ENCODE measurements at places on chromosomes 1 and 21.

GRCh38 chr1:159228554-159228953 is 23.9 kb downstream of the ACKR1 start:
- no peak for DNase-seq

DNA sequence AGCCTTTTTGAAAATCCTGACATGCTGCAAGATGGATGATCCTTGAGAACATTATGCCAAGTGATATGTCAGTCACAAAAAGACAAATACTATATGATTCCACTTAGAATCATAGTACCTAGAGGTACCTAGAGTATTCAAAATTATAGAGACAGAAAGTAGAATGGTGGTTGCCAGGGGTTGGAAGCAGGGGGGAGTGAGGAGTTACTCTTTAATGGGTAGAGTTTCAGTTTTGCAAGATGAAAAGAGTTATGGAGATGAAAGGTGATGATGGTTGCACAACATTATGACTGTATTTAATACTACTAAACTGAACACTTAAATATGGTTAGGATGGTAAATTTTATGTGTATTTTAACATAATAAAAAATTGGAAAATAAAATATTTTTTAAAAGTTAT is 37.9 kb upstream of the PODN start:
- DNase-seq = no peak

DNA sequence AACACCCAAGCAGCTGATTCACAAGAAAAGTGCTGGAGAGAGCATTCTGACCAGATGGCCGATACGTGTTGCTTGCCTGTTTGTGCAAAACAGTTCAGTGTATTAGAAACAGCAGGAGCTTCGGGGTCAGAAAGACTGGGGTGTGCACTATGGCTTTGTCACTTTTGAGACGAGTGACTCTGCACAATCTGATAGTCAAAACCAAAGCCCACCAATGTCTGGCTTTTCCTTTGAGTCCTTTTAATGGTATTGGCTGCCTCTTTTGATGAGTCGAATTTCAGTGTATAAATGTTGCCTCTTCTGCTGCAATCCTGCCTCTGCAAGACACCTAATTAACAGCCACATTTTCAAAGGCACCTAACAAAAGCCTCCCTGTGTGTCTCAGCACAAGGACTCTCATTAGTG is 444.6 kb downstream of the AJAP1 start:
- DNase-seq = no peak

DNA sequence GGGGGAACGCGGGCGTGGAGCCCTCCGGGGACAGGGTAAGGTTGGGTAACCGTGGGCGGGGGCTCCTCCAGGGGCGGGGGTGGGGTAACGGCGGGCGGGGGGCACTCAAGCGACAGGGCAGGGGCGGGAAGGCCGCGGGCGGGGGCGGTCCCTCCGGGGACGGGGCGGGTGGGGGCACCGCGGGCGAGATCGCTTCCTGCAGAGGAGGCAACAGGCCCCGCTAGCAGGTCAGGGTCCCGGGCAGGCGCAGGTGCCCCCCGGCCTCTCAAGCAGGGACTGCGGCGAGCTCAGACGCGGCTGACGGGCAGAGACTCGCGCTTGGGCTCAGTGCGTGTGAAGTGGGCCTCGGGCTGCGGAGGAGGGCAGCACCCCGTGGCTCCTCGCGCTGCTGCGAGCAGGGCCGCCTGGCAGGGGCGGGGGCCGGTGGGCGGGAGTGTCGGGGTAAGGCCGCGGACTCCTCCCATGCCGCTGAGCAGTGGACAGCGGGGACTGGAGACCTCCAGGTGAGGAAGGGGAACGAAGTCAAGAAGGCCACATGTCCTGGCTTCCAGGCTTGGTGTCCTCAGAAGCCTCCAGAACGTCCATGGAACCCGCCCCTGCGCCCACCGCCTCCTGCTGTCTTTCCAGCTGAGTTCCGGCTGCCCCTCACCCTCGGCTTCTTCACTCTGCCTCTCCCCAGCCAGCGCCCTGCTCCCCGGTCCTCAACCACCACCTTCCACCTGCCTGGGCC is 627 bp upstream of the GNB1 start:
- peak; percentile 54 for DNase-seq

DNA sequence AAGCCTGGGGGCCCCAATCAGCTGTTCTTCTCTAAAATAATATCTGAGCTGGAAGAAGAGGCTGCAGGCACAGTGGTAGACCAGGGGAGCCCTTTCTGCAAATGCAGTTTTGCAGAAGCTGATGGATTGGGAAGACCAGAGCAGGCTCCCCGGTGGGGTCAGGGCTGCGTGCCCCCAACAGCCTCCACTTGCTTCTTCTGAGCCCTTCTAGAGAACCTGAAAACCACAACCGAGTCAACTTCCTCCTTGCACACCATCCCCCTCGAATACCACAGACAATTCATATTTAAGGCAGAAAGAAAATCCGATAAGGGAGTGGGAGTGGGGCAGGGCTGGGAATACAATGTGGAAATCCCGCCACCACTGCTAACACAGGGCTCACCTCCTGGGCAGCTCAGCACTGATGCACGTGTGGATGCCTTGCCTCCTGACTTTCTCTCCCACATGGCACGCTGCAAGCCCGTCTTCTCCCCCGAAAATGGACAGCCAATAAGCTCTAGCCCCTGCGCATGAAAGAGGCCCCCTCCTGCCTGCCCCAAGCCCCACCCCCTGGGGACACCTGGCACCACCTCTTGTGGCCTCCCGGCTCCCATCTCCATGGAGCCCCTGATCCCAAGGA is 25.4 kb upstream of the ALDH4A1 start:
- DNase-seq = peak; percentile 77

GRCh38 chr1:229535230-229535629 is 23.3 kb downstream of the ABCB10 start:
- no peak for DNase-seq

DNA sequence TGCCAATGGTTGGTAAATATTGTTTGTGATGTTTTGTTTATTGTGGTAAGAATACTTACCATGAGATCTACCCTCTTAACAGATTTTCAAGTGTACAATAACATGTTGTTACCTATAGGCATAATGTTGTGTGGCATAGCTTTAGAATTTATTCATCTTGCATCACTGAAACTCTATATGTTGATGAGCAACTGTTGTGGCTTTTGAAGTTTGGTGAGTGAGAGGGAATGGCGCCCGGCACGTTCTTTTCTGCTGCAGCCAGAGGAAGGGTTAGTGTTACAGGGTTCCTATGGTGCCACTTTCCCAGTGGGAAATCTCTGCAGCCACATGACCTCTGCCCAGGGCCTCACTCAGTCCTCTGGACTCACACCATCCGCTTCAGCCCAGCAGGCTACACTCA is 342.5 kb upstream of the ADGRL2 start:
- DNase-seq = no peak

GRCh38 chr1:220124542-220124941 is 30.6 kb downstream of the IARS2 start:
- DNase-seq = no peak

- no peak for DNase-seq
These were observed 125.2 kb downstream of the MAGI3 start for GRCh38 chr1:113515498-113515897.

DNA sequence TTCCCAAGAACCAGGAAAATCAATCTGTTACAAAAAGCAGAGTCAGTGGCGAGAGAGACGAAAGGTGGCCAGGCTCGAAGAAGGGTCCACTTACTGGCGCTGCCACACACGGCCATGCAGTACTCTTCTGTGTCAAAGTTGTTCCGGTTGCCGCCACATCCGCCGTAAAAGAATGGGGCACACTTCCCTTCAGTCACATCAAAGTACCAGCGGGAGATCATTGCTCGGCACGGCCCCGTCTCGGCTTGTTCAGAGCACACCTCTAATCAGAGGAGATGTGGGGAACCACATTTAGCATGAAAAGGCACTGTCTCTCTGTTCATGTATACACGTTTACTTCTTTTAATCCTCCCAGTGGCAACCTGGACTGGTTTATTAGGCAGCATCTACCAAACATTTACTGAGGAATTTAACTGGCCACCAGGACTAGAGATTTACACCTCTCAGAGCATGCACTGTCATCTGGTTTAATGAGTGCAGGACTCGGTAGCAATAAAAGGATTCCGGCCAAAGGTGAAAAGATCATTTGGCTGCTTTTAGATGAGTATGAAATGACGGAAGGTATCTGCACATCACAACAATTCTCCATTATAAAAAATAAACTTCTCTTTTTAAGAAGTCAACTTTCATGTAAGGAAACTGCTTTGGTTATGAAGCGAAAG is 170.5 kb downstream of the APP start:
- peak; percentile 56 for DNase-seq

- no peak for DNase-seq
These were observed 77.2 kb upstream of the PPP2R5A start for GRCh38 chr1:212207822-212208520.

DNA sequence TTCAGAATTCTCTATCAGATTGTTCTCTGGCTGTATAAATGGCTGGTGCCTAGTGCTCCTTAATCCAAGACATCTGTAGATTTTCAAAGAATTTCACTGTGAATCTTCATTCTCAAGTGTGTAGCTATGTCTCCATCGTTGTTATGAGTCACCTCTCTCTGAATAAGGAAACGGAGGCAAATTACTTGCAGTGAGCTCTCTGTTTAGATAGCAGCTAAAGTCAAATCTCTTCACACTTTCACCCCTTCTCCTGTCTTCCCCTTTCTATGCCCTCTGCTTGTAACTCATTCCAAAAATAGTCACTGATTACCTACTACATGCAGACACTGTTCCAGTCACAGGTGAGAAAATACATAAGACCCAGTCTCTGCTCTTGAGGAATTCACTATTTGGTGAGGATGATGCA is 39.7 kb downstream of the CHML start:
- DNase-seq = no peak

DNA sequence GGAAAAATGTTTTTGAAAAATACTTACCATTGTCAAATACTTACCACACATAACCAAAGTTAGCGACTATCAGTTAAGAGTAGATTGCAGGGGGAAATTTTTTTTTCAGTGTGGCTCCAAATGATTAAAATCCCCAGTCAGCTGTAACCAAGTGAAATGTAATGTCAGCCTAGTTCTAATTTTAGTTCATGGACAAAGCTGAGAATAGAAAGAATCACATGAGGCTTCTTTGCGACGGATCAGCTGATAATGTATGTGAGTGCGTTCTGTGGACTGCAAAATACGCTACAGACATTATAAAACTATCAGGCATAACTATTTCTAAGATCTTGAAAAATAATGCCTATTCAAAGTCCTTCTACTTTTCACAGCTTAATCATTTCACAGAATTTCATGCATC is at the start of gene LRRC39:
Gene LRRC39 (minus strand): TSS at position 166 of the 400 bp plus-strand sequence. CDS start 9,740 bp downstream, outside the sequence.
- no peak for DNase-seq

DNA sequence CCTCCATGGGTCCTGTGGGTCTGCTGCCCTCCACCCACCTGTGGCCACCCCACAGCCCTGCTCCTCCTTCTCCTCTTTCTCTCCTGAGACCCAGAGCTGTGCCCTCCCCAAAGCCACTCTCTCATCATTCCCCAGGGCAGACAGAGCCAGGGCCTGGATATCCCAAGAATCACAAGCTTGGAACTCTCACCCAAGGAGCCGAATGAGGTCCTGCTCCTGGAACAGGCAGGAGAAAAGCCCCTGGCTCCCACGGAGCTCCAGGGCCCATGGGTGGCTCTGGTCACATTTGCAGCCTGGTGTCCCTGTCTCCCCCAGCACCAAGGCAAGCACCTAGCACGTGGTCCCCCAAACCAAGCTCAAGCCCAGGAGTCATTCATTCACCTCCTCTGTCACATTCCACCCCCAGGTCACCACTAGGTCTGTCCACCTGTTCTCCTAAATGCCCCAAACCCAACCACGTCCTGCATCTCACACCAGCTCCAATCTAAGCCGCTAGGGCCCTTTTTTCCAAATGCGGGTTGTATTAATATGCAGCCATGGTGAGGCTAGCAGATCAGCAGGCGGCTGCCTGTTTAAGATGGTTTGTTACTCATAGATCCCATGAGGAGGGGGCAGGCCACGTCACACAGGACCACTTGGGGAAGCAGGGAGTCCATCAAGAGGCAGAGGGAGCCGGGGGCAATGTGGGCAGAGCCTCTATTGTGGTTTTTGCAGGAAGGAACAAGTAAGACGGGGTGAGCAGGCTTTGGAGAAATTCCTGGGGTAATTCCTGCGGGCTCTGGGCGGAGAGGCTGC is 215.5 kb upstream of the VAMP3 start:
- peak; percentile 61 for DNase-seq

DNA sequence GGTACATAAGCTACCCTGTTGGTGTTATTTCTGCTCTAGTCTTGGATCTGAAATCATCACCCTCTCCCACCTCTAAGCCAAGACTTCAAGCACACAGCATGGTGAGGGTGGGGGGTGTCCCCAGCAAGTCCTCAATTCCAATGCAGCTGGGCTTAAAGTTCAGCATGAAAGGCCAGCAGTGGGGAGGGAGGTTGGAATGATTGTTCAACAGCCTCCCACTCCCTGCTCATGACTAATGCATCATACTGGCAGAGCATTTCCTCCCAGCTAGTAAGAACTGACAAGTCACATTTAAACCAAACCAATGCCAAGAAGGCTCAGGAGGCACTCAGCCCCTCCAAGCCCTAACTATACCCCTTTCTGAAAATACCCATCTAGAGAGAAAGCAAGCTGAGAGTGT is 50.1 kb downstream of the TIAM1 start:
- DNase-seq = peak; percentile 7

- no peak for DNase-seq
These were observed 259.1 kb downstream of the BARHL2 start for GRCh38 chr1:90457985-90458384.

GRCh38 chr1:195894411-195894810 is 713.8 kb downstream of the KCNT2 start:
- DNase-seq = no peak

DNA sequence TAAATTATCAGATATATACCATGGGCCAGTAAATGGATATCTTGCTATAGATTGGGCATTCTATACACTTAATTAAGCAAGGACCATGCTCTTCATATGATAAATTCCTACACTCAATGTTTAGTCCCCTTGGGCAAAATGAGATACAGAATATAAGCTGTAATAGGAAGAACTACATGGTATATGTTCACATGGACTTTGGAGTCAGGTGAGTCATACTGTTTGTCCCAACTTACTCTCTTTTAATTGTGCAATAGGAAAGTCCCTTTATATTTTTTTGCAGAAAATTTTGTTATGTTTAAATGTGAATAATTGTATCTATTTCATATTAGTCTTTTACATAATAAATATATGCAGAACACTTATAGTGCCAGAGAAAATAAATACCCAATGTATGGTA is 820.2 kb upstream of the ADAMTS5 start:
- DNase-seq = no peak

GRCh38 chr21:37758982-37759381 is 157.3 kb downstream of the KCNJ6 start:
- peak; percentile 37 for DNase-seq

DNA sequence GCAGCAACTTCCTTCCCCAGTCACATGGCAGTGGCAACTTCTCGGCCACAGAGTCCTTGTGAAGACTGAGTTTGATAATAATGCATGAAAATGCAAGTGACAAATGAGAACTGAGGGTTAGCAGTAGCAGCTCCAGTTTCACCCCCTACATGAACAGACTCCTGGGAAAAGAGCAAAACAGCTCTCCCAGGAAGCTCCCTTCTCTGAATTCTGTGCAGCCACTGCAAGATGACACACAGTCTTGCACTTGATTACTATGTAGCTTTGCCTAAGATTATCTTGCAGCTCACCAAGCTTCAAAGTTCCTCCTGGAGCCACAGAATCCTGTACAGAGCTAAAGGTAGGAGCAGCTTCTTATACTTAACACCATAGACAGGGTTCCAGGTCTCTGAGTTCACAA is 4.7 kb downstream of the PGBD5 start:
- DNase-seq = no peak

Measured in common myeloid progenitor, CD34-positive (primary cell).